ENCODE measurements at places on chromosomes 6 and 20.
A peak's percentile ranks its signal among the peaks of the same experiment; 100 is the strongest.

GRCh38 chr6:83008626-83009025 is 57.0 kb downstream of the UBE3D start:
- DNase-seq = no peak

DNA sequence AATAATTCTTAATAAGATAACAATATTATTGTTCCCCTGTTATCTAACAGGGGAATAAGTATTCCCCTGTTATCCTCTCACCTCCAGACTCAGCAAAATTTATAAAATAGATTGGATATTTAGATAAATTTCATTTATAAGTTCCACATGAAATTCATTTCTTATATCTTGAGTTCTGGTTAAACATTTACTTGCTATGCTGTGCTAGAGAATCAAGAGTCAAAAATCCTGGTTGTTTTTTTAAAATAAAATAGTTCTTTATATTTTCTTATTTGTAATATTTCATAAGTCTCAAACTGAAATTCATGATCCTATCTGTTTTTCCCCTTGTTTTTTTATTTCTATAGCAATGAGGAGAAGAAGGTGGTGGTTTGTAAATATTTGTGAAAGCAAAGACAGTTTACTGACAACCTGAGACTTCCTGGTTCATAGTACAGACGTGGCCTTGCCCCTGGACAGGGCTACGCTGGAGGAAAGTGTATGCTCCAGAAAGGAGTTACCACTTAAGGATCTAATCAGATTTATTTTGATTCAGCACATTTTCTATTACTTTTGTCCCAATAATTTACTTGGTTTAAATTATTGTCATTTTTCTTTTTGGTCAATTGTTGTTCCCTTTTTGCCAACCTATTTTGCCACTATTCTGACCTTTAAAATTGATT is 37.8 kb upstream of the MARCKS start:
- DNase-seq = no peak

DNA sequence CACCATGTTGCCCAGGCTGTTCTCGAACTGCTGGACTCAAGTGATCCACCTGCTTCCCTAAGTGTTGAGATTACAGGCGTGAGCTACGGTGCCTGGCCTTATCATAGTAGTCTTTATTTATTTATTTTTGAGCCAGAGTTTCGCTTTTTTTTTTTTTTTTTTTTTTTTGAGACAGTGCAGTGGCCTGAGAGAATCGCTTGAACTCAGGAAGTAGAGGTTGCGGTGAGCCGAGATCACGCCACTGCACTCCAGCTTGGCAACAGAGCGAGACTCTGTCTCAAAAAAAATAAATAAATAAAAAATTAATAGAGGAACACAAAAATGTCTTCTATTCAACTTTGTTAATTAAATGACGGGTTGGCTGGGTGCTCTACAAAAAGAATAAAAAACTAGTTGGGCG is 12.9 kb downstream of the MAPRE1 start:
- no peak for DNase-seq

DNA sequence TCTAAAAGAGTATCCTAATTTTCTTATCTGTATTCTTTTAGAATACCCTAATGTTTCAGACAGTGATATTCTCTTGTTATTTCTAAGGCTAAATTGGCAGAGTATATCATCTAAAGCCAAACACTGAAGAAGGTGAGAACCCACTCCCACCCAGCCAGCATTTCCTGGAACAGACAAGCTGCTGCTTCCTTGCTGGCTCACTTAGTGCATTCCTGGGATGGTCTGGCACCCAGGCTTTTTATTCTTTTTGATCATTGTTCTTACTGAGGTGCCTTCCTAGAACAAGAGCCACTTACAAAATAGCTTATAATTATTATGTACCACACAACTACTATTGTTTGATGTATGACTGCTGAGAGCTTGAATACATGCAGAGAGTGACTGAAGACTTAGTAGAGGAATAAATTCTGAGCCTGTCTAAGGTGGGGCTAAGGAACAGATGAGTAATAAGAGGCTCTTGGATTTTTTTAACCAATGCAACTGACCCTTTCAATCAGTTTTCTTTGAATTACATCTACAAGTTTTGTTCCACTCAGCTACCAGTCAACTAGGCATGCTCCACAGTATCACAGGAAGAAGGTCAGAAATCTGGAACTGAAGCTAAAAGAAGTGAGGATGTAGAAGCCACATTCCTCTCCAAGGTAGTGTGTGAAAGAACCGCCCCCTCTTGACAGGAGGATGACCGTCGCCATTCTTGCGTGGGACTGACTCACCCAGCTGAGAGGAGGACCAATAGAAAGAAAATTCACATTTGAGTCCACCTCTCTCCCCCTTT is 30.1 kb downstream of the PRPH2 start:
- no peak for DNase-seq

GRCh38 chr6:351011-351866 is 40.3 kb upstream of the IRF4 start:
- no peak for DNase-seq

- no peak for DNase-seq
Observed at GRCh38 chr6:14816116-14816859, 429.6 kb upstream of the JARID2 start.

DNA sequence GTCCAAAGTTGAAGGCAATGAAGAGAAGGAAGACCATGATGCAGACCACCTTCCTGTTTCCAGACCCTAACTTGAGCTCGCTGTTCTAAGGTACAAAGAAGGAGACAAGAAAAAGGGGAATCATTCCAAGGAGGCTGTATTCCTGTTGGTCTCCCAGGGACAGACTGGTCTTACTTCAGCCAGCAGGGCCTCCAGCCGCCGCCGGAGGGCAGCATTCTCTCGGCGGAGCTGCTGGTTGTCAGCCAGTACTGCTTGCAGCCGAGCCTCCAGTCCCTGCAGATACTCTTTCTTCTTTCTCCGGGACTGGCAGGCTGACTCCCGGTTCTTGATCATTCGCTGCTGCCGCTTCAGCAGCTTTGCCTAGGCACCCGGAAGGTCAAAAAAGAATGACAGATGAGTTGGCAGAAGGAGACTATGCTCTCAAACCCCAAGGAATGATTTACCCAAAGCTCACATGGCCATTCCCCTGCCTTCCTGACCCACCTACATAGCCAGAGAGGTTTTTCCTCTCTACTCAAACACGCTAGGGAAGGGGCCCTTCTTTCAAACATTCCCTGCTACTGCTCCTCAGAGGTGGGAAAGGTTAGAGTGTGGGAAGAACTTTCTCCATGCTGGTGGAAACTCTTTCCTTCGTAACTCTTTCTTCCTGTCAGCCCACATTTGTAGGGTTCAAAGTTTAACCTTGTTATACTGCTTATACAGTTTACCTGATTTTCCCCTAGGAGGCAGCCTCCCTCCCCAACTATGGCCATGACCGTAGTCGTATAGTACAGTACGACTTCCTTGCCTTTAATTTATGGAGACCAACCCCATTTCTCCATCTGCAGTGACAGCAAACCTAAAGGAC is 9.0 kb downstream of the ATF6B start:
- peak; percentile 68 for DNase-seq

GRCh38 chr20:52200870-52201269 is 9.3 kb upstream of the ZFP64 start:
- no peak for DNase-seq

All from stimulated activated CD4-positive, alpha-beta T cell treated with anti-CD3 and anti-CD28 coated beads, Interleukin-12 subunit alpha, Interleukin-12 subunit beta, amount 100 ng/mL, for 4 hours (primary cell).